ENCODE measurements at places on chromosomes 7 and 10.

DNA sequence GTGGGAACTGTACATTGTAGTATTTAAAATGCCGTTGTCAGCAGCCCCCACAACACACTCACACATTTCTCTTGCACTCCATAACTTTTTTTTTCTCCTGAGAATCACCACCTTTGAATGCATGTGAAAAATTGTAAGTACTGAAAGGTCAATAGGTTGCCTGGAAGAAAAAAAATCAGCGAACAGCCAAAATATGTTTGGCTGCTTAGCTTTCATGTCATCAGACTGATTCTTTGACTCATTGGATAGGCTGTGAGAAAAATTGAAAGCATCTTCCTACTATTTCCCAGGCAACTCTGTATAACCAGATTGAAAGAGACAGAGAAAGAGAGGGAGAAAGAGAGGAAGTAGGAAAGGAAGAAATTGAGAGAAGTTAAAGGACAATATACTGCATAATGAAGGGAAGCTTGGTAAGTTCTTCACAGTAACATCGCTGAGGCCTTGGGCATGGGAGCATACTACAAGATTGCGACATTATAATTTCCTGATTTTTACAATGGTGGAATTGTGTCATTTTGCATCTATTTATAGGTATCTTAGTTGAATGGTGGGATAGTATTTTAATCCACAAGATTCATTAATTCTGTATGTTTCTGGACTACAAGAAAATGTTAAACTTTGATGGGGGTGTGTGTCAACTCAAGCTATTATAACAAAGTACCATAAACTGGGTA lies 249.3 kb upstream of the KCND2 start:
- no peak for DNase-seq

DNA sequence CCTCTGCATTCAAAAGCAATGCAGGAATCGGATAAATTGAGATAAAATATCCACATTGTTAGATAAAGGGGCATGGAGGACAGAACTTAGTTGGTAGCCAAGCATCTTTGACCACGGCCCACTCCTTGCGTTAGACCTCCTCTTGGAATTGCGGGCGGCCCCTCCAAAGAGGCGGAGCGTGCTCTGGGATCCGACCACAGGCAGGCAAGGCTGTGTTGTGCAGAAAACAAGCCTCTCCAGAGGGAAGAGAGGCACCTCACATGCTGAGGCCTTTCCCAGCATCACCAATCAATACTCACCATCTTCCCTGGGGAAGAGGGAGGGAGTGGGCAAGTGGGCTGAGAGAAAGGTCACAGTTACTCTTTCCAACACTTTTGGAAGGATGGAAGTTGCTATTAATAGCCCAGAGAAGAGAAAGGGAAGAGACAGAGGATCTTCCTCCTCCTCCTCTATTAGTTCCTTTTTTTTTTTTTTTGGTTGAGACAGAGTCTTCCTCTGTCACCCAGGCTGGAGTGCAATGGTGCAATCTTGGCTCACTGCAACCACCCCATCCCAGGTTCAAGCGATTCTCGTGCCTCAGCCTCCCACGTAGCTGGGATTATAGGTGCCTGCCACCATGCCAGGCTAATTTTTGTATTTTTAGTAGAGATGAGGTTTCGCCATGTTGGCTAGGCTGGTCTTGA lies 49.7 kb upstream of the NRF1 start:
- DNase-seq: no peak

GRCh38 chr7:4282434-4283223 lies 399.5 kb upstream of the FOXK1 start:
- no peak for DNase-seq

DNA sequence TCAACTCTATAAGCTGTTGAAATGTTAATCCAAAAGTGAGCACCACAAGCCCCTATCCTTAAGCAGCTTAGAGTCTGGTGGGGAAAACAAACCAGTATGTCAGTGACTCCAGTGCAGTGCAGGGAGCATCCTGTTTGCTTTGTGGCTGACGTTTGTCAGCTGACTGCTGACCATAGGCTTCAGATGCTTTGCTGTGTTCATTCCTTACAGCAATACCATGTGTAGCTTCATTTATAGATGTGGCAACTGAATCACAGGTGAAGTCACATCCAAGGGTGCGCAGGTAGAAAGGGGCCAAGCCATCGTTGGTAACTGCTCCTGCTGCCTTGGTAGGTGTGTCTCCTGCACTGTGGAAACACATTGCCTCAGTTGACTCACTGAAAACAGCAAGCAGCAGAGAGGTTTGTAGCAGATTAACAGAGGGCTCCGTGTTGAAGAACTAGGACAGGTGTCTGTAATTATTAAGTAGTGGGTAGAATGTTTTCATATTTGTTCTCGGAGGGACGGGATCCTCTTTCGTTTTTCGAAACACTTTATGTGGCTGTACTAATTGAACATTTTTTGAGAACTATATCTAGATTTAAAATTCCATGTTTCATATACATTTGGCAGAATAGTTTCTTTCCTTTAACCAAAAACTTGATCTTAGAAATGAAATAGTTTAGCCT lies 2.0 kb downstream of the INSIG1 start:
- peak; percentile 16 for DNase-seq

DNA sequence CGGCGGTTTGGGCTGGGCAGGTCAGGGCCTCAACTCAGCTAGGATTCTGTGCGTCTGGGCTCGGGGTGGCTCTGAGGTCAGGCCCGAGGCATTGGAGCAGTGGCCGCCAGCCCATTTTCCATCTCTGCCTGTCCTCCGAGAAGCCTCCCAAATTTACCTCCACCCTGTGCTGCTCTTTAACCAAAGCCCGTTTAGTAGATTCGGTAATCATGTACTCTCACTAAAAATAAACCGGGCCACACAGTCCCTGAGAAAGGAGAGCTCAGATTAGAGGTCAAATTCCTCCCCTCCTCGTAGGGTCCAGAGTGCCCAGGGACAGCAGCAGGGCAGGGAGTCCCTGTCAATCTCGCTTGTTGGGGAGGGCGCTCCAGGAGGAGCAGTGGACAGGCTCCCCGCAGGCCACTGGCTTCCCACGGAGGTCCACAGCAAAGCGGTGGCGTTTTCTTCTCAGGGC lies 88.7 kb upstream of the CHST15 start:
- no peak for DNase-seq

GRCh38 chr7:82429408-82429807 lies 14.2 kb downstream of the CACNA2D1 start:
- no peak for DNase-seq

- DNase-seq: no peak
These were observed 30.6 kb upstream of the GALNTL5 start for GRCh38 chr7:151925446-151926335.

DNA sequence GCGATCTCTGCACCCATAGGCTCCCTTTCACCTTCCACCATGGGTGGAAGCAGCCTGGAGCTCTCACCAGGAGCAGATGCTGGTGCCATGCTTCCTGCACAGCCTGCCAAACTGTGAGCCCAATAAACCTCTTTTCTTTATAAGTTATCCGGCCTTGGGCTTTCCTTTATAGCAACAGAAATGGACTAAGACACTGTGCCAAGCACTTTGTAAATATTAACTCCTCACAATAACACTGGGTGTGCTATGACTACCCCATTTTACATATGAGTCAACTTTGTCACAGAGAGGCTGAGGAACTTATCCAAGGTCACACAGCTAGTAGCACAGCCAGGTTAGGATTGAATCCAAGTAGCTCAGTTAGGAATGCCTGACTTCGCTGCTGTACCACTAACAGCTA lies 79.7 kb upstream of the KCNMA1 start:
- no peak for DNase-seq

GRCh38 chr10:70917226-70917625 lies 28.9 kb upstream of the PCBD1 start:
- no peak for DNase-seq

GRCh38 chr7:106938803-106939202 lies 73.7 kb downstream of the PIK3CG start:
- DNase-seq: no peak

GRCh38 chr10:129345763-129346162 lies 121.3 kb upstream of the MGMT start:
- no peak for DNase-seq

DNA sequence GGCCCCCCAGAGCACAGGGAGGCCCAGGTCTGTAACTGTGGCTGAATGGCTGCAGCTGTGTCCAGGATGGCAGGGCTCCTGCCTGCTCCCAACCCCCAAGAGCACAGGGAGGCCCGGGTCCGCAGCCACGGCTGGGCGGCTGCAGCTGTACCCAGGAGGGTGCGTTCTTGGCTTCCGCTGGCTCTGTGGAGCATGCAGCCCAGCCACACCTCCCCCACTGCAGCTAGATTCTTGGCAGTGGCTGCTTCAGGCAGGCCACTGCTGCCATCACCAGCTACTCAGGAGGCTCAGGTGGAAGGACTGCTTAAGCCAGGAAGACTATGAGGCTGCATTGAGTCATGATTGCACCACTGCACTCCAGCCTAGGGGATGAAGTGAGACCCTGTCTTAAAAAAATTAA lies 27.9 kb downstream of the C7orf25 start:
- DNase-seq: no peak

GRCh38 chr10:105258036-105258673 lies 617.1 kb downstream of the SORCS3 start:
- no peak for DNase-seq

- no peak for DNase-seq
These were observed 222.4 kb downstream of the SORCS1 start for GRCh38 chr10:106942035-106942662.
